ENCODE measurements at places on chromosomes 12 and 14. TPM values are rescaled to one million over a fixed set of nuclear protein-coding genes. Genes with fewer than 3 reads are reported as not detected.

DNA sequence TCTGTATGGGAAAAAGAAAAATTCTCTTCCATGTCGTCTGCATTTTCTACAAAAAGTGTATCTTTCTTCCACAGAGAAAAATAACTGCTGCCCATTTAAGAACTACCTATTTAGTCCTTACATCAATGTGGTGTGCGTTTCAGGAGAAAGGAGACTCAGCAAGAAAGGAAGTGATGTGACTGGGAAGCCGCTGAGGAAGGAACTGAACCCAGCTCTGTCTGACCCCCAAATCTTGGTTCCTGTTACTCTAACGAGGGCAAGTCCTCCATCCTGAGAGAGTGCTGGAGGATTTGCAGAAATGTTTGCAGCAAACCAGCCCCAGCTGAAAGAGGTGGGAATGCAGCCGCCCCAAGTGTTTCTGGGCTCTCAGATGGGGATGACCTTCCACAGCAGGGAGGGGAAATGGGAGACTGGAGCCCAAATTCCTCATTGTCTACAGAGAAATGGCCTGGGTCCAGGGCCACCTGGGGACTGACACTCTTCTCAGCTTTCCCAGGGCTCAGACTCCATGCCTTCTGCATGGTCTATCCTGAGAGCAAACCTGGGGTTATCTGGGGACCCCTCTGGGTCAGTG, 6.7 kb upstream of the MLEC start:
- H3K4me3 ChIP-seq = no peak overlapping the region
- no peak for DNase-seq
- H3K36me3 ChIP-seq = no peaks in the 10 kb centered on the region
- no peaks in the 10 kb centered on the region for H3K4me1 ChIP-seq
- H3K27me3 ChIP-seq = no peaks in the 10 kb centered on the region

DNA sequence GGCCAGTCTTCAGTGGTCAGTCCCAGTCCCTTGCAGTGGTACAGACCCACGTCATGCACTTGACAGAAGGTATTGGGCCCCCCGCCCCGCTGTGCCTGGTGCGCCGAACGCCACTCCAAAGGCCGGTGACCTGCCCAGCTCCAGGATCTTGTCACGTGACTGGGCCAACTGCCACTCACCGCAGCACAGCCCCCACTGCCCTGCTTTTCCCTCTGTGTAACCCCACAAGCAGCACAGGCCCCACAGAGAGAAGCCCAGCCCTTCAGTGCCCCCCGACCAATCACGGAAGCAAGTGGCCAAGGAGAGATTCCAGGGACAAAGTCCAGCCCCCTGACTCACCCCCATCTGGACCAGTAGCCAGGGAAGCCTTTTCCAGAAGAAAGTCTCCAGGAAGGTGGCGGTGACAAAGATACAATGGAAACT, 498 bp downstream of the GPR132 start:
- no peaks in the 10 kb centered on the region for H3K27me3 ChIP-seq
- H3K4me3 ChIP-seq = no peak overlapping the region
- DNase-seq = peak; percentile 52
- H3K27ac ChIP-seq = no peak overlapping the region
- no peaks in the 10 kb centered on the region for H3K36me3 ChIP-seq

- no peak overlapping the region for H3K27ac ChIP-seq
- no peaks in the 10 kb centered on the region for H3K27me3 ChIP-seq
- no peaks in the 10 kb centered on the region for H3K4me1 ChIP-seq
- H3K36me3 ChIP-seq = no peaks in the 10 kb centered on the region
- H3K4me3 ChIP-seq = no peak overlapping the region
Observed at GRCh38 chr12:129753586-129753985, 150.2 kb downstream of the TMEM132D start.

GRCh38 chr14:104137297-104138097, 890 bp upstream of the KIF26A start:
- peak overlapping the region; percentile 59 for H3K4me3 ChIP-seq
- H3K27me3 ChIP-seq = peaks cover 51% of the 10 kb centered on the region

GRCh38 chr12:91937009-91937408, 208.6 kb downstream of the BTG1 start:
- no peak overlapping the region for H3K4me3 ChIP-seq
- no peaks in the 10 kb centered on the region for H3K4me1 ChIP-seq
- DNase-seq = no peak
- H3K27ac ChIP-seq = no peak overlapping the region
- H3K27me3 ChIP-seq = no peaks in the 10 kb centered on the region

DNA sequence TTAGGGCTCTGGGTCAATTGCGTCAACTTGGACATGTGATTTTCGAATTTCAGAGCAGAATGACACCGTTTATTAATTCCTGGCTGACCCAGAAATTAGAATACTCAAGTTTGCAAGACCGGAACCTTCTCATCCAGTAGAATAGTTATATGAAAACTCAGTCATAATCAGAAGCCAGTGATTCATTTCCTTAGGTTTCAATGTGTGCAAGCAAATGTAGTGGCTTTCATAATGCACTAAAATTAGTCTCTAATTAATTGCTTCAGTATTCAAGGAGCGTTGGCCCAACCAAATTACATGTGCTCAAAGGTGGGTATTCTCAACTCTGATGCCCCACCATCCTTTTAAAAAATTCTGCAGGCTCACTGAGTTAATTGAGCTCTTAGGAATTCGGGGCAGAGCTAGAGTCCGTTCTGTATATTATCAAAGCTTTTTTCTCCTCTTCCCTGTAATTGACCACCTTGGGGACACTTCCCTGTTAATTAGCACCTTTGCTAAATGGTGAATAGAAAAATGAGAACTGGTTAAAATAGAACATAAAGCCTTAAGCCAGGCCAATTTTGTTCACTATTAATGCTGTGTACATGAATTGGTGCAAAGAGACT, 55.4 kb downstream of the DAO start:
- H3K4me3 ChIP-seq = no peak overlapping the region
- no peaks in the 10 kb centered on the region for H3K27me3 ChIP-seq
- H3K36me3 ChIP-seq = no peaks in the 10 kb centered on the region
- H3K4me1 ChIP-seq = peaks cover 8% of the 10 kb centered on the region
- DNase-seq = no peak

DNA sequence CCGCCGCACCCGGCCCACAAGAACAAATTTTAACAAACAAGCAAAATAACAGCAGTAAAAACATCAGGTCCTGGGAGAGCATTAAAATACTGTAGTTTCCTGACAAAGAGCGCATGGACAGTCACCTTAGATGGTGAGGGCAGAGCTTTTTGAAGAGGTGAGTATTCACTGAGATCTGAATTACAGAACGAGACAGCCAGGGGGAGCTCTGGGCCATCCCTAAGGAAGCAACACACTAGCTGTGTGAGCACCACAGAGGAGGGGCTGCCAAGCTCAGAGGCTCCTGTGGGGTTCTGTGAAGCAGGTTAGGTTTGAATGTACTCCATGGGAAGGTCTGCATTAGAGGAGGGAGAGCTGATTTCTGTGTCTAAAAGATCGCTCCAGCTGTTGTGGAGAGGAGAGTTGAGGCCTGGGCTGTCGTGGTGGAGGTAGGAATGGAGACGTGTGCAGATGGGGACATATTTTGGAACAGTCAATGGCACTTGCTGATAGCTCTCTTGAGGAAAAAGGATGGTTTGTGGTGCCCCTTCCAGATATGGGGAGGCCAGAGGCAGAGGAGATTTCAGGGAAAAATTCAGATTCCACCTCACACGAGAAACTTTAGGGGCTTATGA, 72.9 kb downstream of the TRAFD1 start:
- no peaks in the 10 kb centered on the region for H3K36me3 ChIP-seq
- no peaks in the 10 kb centered on the region for H3K27me3 ChIP-seq
- H3K27ac ChIP-seq = no peak overlapping the region
- no peaks in the 10 kb centered on the region for H3K4me1 ChIP-seq

DNA sequence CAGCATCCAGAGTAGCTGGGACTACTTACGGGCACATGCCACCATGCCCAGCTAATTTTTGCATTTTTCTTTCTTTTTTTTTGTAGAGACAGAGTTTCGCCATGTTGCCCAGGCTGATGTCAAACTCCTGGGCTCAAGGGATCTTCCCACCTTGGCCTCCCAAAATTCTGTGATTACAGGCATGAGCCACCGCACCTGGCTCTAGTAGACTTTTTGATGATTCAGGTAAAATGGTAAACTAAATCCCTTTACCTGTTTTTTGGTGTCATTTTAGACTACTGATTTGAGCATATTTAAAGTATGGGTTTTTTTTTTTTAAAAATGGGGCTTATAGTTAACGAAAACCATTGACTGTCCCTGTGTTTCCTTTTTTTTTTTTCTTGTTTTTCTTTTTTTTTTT, 20.5 kb downstream of the RBMS2 start:
- H3K4me3 ChIP-seq = no peak overlapping the region
- H3K4me1 ChIP-seq = no peaks in the 10 kb centered on the region
- H3K36me3 ChIP-seq = no peaks in the 10 kb centered on the region
- no peak for DNase-seq
- no peak overlapping the region for H3K27ac ChIP-seq

- DNase-seq = no peak
- H3K27ac ChIP-seq = no peak overlapping the region
- H3K27me3 ChIP-seq = no peaks in the 10 kb centered on the region
- H3K4me1 ChIP-seq = no peaks in the 10 kb centered on the region
Observed at GRCh38 chr12:68998041-68998440, 65.1 kb upstream of the CPM start.

GRCh38 chr12:107320033-107320928, 226.9 kb upstream of the CRY1 start:
- H3K4me1 ChIP-seq = peaks cover 8% of the 10 kb centered on the region
- no peak overlapping the region for H3K27ac ChIP-seq
- peaks cover 77% of the 10 kb centered on the region for H3K27me3 ChIP-seq
- DNase-seq = peak; percentile 76
- no peaks in the 10 kb centered on the region for H3K36me3 ChIP-seq

DNA sequence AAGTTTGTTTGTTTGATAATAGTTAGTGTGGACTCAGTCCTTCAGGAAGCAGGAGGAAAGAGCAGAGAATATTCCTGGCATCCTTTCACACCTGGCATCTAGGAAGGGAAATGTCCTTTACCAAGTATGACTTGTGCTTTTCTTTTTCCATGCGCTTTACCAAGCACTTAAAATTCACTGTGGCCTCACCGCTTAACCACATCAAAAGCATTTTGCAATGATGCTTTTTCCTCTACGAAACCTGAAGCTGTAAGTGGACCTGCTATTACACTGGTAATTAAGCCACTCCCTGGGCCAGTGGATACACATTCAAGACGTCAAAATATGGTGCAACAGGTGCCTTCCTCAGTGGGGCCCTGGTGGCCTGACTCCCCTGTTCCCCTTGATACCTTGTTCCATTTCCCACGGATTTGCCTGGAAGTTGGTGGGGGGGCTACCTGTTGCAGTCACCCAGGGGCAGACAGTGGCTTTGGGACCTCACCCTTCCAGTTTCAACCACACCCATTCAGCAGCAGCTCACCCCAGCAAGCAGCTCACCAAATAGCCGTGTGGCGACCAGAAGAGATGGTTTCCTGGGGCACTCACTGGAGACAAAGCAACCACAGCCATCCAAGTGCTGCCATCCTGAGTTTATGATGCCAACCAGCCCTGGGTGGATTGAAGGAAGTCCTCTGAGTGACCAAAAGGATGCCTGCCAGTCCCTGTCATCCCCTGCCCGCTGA, 14.2 kb upstream of the FZD10 start:
- no peaks in the 10 kb centered on the region for H3K36me3 ChIP-seq
- H3K27ac ChIP-seq = no peak overlapping the region
- DNase-seq = no peak
- H3K27me3 ChIP-seq = peaks cover 97% of the 10 kb centered on the region

GRCh38 chr12:94078138-94078723, 70.1 kb upstream of the PLXNC1 start:
- H3K27me3 ChIP-seq = no peaks in the 10 kb centered on the region
- H3K4me1 ChIP-seq = peaks cover 13% of the 10 kb centered on the region
- DNase-seq = no peak
- no peak overlapping the region for H3K27ac ChIP-seq
- H3K4me3 ChIP-seq = no peak overlapping the region
- no peaks in the 10 kb centered on the region for H3K36me3 ChIP-seq

SHMT2 gene
- total RNA-seq = 166 TPM

ARHGDIB gene
- total RNA-seq = not detected

CELA1 gene
- total RNA-seq = not detected

SIX1 gene
- 0.28 TPM for total RNA-seq

GPD1 gene
- 1.4 TPM for total RNA-seq

ADAMTS20 gene
- 10.9 TPM for total RNA-seq

RNF212B gene
- total RNA-seq = 0.50 TPM

CLEC1B gene
- not detected for total RNA-seq

Data from neural progenitor cell (in vitro differentiated cells).